Astrocyte (in vitro differentiated cells and primary cell): ENCODE measurements at places on chromosomes 16 and 17. TPM values are rescaled to one million over a fixed set of nuclear protein-coding genes. Genes with fewer than 3 reads are reported as not detected.

Gene ATP2A1
- total RNA-seq, result 1.0 and 2.0 TPM in 2 replicates

Gene FOXL1
- total RNA-seq, result 6.1 and 8.1 TPM in 2 replicates

Gene GAST
- total RNA-seq, result not detected in 2 replicates

Gene SEPTIN12
- 4.4 and 5.9 TPM in 2 replicates for total RNA-seq

Gene MVP
- 38.7 and 40.1 TPM in 2 replicates for total RNA-seq

Gene SCGB1C2
- total RNA-seq, result not detected in 2 replicates

Gene EVI2A
- total RNA-seq, result 1.1 TPM in 2 replicates

Gene UTS2R
- not detected in 2 replicates for total RNA-seq

Gene TNK1
- total RNA-seq, result 0.36 and 1.6 TPM in 2 replicates

Gene KRT28
- not detected in 2 replicates for total RNA-seq

Gene PLLP
- total RNA-seq, result 0.14 and 0.93 TPM in 2 replicates

Gene SNX20
- total RNA-seq, result not detected in 2 replicates

Gene SLFN11
- 0.25 and 0.75 TPM in 2 replicates for total RNA-seq

Gene MYH2
- total RNA-seq, result 0.02 TPM in 1 of 2 replicates, not detected in the other

Gene NOG
- total RNA-seq, result 19.9 and 23.0 TPM in 2 replicates

Gene WWP2
- total RNA-seq, result 26.4 and 28.7 TPM in 2 replicates

Gene CRHR1
- total RNA-seq, result 0.20 and 0.38 TPM in 2 replicates

Gene NOD2
- total RNA-seq, result not detected in 2 replicates

Gene MT1H
- total RNA-seq, result not detected in 2 replicates

Gene ESRP2
- total RNA-seq, result 2.5 and 5.1 TPM in 2 replicates

Gene KRT39
- not detected in 2 replicates for total RNA-seq

Gene CCDC144A
- 0.89 and 1.2 TPM in 2 replicates for total RNA-seq

Gene PITPNM3
- 1.0 and 1.3 TPM in 2 replicates for total RNA-seq

Gene CRYBA1
- not detected in 2 replicates for total RNA-seq

Gene ZNF830
- total RNA-seq, result 8.6 and 12.1 TPM in 2 replicates
